Effector memory CD4-positive, alpha-beta T cell (primary cell): ENCODE measurements at places on chromosomes 6 and 20.

- DNase-seq, result no peak
Observed at GRCh38 chr20:46636514-46636913, 14.7 kb downstream of the SLC13A3 start.

GRCh38 chr6:133991096-133991593 is 38.1 kb downstream of the TBPL1 start:
- no peak for DNase-seq

GRCh38 chr6:100657678-100658330 is 193.1 kb upstream of the SIM1 start:
- no peak for DNase-seq

GRCh38 chr6:68975064-68975463 is 340.0 kb downstream of the ADGRB3 start:
- no peak for DNase-seq
